ENCODE measurements at places on chromosomes 2 and 18.

GRCh38 chr18:23237524-23238151 lies 102.4 kb downstream of the CABLES1 start:
- DNase-seq, result no peak

DNA sequence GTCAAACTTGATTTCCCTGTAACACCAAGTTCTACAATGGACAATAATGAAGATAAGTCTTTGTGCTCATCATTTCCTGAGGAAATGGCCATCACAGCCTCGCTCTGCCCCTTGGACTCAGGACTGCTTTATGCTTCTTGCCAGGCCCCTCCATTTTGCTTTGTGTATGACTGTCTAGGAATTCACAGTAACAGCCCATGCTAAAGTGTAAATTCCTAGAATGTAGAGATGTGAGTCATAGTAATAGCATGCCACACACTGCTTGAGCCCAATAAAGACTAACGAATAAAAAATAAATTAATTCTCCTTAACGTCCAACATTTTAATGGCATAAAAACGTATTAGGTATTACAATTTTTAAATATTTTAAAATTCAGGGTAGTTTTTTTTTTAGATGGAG lies 226.5 kb downstream of the PID1 start:
- DNase-seq, result no peak

- no peak for DNase-seq
Measured at GRCh38 chr2:163466331-163467250, 269.2 kb downstream of the FIGN start.

GRCh38 chr2:35184471-35184870 lies 1171.1 kb upstream of the CRIM1 start:
- no peak for DNase-seq

- no peak for DNase-seq
Measured at GRCh38 chr2:118667348-118667747, 180.1 kb downstream of the EN1 start.

GRCh38 chr2:190948671-190949070 lies 65.3 kb downstream of the STAT1 start:
- no peak for DNase-seq

DNA sequence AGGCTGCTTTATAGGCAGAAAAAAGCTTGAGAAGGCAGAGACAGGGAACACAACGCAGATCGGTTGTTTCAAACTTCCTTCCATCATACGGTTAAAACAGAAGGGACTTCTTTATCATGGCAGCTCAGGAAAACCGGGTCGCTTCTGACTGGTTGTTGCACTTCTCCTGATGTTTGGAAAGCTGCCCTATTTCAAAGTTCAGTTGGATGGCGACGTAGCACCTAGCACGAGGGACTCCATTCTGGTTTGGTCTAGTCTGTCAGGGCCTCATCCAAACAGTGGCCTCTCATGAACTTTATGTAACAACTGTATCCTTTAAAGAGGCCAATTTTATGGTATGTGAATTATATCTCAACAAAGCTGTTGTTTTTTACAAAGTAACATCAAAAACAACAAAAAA lies 210.1 kb upstream of the RAB12 start:
- DNase-seq, result no peak

GRCh38 chr2:16034151-16034974 lies 94.0 kb downstream of the MYCN start:
- DNase-seq, result no peak

DNA sequence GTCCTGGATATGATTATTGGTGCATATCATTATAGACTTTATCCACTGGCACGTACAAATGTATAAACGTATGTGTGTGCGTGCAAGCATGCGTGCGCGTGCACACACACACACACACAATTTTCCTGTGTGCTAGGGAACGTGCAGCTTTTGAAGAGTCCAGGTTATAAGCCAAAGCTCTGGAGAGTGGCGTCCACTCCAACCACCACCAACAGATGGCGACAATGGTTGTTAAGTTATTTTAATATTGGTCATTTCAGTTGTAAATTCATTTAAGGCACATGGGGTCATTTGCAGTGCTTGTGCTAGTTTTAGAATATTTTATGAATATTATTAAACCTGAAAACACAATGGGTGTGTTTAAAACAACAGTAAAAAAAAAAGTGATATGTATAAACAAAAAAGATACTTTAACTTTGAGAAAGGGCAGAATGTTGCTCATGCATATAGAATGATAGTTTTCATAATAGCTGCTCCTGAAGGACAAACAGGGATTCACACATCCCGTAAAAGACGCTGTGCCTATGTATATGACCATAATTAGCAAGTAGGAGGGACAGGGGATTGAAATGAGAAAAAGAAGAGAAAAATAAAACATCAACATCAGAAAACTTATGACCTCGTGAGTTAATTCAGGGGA lies 124.2 kb upstream of the ITGB6 start:
- DNase-seq, result peak; percentile 1

GRCh38 chr18:52888014-52888413 lies 548.0 kb downstream of the DCC start:
- DNase-seq, result no peak

GRCh38 chr2:65334714-65335113 lies 97.7 kb downstream of the SPRED2 start:
- no peak for DNase-seq

GRCh38 chr18:44556296-44556695 lies 124.4 kb upstream of the SETBP1 start:
- DNase-seq, result no peak

GRCh38 chr2:222105046-222105445 lies 193.8 kb downstream of the PAX3 start:
- no peak for DNase-seq

GRCh38 chr2:100235098-100235497 lies 87.2 kb downstream of the LONRF2 start:
- DNase-seq, result no peak

- DNase-seq, result no peak
Measured at GRCh38 chr2:100423631-100424030, 6.2 kb upstream of the CHST10 start.

GRCh38 chr18:14974088-14974487 lies 226.1 kb downstream of the ANKRD30B start:
- no peak for DNase-seq

- no peak for DNase-seq
Measured at GRCh38 chr2:240720686-240721595, 29.3 kb downstream of the AQP12A start.

DNA sequence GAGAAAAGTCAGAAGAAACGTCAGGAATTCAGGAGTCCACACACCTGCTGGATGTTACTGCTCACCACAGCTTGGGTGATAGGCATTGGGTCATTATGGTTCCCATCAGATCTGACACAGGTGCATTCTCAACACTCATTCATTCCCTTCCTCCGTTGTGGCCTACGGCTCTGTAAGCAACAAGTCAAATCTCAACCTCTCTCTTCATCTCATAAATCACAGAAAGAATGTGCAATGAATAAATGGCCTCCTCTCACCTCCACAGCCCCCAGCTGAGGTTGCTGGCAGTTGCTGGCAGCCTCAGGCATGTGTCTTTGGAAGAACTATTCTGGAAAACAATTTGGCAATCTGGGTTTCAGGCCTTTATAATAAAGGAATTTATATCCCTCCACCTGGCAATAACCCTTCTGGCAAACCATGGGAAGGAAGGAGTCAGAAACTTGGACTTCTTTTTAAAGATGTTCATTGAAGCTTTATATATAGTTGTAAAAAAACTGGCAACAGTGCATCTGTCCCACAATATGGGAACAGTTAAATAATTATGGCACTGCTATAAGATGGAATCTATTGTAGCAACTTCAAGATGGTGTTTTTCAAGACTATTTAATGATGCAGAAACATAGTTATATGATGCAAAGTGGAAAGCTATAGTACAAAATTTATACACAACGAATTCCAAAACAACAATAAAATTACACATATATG lies 175.4 kb downstream of the ANAPC1 start:
- DNase-seq, result no peak

DNA sequence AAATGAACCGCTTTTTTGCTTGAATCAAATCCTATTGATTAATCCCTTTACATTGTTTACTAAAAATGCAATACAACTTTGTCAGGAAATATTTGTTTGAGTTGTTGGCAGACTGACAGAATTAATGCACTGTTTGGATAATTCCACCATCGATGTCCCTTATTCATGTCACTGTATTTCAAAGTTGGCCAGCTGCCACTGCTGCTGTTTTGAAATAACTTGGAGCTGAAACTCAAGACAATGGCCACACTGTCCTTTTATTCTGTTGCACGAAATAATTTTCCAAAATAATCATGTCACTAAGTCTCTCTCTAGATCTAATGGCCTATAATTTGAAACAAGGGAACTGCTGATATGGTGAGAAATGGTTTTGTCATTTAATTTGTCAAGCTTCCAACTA lies 55.2 kb upstream of the PAX3 start:
- DNase-seq, result no peak

- no peak for DNase-seq
Measured at GRCh38 chr2:36569267-36569856, 28.6 kb downstream of the FEZ2 start.

DNA sequence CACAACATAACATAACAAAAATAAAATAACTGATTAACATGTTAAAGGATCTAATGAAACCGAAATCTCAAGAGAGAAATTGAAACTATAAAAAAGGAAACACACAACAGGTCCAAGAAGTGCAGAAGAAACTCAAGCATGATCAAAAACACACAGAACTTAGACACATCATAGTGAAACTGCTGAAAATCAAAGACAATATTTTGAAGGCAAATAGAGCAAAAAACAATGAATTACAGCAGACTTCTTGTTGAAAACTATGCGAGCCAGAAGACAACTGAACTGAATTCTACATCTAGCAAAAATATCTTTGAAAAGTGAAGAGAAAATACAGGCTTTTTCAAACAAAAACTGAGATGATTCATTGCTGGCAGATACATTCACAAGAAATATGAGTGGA lies 61.3 kb downstream of the UGP2 start:
- DNase-seq, result no peak

DNA sequence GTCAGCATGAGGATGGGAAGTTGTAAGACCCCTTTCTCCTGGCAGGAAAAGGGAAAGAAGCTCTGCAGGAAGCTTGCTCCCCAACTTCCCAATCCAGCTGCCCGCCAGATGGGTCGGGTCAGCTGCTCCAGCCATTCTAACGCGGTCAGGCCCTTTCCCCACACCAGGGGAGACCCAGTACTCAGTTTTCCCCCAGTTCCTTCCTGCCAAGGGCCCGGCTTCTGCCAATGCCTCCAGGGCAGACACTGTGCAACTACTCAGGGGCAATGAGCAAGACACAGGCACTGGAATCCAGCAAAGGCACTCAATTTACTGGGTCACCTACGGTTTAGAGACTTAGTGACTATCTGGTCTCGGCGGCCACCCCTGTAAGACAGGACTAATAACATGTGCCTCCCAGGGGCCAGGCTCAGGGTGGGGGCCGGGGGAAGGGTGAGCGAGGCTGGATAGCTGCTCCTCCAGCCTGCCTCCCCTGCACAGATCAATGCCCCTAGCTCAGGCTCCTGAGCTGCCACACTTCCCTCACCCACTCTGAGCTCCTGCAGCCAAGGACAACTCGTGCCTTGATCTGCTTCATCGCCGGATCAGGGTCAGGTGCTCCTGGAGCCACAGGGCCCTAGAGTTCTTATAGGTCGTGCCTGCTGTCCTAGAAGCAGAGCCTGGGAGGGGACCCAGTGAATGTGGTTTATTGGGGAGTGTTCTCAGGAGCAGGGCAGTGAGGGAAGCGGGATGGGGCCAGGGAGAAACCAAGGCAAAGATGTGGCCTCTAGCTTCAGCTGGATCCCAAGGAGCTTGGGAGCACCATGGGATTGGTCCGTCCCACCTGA lies 171.1 kb downstream of the ZFP36L2 start:
- no peak for DNase-seq

All from NCI-H1694 (cell line).